ENCODE measurements at places on chromosomes 2 and 18.

- no peak for DNase-seq
Observed at GRCh38 chr18:46402945-46403344, 254.1 kb downstream of the LOXHD1 start.

GRCh38 chr18:55858661-55859515 lies 270.9 kb upstream of the TCF4 start:
- DNase-seq = no peak

DNA sequence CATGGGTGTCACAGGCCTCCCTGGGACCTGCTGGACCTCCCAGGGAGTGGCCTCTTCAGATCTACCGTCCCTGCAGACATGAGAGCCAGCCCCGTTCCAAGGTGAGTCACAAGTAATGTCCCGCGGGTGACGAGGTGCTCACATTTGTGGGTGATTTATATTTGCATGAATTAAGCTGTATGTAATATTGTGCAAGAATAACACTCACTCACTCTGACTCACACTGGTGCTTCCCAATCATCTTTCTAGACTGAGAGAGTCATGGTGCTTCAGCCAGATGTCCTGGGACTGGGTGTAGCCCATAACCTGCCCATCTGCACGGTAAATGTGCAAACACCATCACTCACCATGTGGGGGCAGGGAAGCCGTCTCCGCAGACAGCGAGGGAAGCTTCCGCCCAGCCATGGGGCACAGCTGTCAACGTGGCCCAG lies 347.5 kb upstream of the SALL3 start:
- DNase-seq = no peak

GRCh38 chr2:68692511-68692910 lies 42.1 kb upstream of the ARHGAP25 start:
- DNase-seq = no peak

- no peak for DNase-seq
Observed at GRCh38 chr18:2656981-2657512, 1.5 kb downstream of the SMCHD1 start.

- DNase-seq = no peak
Observed at GRCh38 chr2:125185691-125186270, 1160.7 kb downstream of the CNTNAP5 start.

- no peak for DNase-seq
Observed at GRCh38 chr2:134438371-134438770, 184.5 kb downstream of the MGAT5 start.

GRCh38 chr2:14358339-14358738 lies 274.2 kb upstream of the LRATD1 start:
- no peak for DNase-seq

DNA sequence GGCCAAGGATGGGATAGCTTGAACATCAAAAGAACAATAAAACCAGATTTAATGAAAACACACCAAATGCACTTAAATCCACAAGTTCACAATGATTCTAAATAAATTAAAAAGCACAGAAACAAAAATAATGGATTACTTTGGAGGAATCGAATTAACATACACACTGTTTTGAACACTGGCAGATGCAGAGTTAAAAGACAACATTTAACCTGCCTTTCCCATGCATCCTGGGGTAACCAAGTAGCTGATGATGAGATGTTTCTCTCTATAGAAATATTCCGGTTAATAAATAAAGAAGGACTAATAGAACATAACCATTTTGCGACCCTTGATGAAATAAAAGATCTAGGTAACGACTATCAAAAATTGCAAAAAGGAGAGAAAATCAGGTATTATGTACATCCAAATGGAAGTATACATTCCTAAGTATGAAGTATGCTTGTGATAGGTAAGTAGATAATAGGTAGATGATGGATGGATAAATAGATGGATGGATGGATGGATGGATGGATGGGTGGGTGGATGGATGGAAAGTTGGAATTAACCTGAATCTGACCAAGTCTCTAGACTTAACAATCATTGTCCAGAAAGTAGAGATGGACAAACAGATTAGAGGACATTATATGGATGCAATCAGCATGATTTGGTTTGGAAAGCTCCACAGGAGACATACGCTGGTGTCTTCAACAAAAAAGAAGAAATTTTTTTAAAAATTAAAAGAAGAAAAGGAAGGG lies 57.4 kb upstream of the MYCN start:
- no peak for DNase-seq

- DNase-seq = peak; percentile 26
Observed at GRCh38 chr2:113080134-113080533, 12.4 kb downstream of the IL1F10 start.

- no peak for DNase-seq
Observed at GRCh38 chr2:44801289-44801840, 140.1 kb upstream of the SIX3 start.

GRCh38 chr2:224843141-224843540 lies 127.0 kb upstream of the CCDC195 start:
- no peak for DNase-seq

DNA sequence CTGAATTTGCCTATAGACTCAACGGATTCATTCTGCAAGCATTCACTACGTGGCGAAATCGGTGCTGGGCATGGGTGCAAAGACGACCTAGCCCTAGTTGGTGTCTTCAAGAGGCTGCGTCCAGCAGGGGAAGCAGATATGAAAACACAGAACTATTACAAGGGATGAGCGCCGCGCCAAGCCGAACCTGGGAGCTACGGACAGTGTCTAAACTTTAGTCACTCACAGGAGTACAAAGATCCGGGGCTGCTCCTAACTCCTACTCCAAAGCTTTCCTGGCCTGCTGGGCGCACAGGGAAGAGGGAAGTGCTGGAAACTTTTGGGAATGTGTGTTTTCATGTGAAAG lies 732 bp upstream of the ANXA4 start:
- DNase-seq = peak; percentile 76

DNA sequence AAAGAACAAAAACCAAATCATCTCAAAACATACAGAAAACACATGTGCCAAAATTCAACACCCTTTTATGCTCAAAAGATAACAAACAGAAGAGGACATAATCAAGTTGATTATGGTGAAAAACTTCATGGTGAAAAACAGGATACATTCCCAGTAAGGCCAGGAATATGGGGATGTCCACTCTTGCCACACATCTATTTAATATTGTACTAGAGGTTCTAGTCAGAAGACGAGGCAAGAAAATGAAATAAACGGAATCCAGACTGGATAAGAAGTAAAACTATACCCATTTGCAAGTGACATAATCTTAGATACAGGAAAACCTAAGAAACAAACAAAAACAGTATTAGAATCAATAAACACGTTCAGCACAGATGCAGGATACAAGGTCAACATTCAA lies 40.8 kb downstream of the MAP3K2 start:
- DNase-seq = no peak

- DNase-seq = peak; percentile 87
Observed at GRCh38 chr2:8684878-8685696, 3.2 kb downstream of the ID2 start.

GRCh38 chr2:203650860-203651613 lies 55.4 kb upstream of the CD28 start:
- peak; percentile 48 for DNase-seq

- DNase-seq = no peak
Observed at GRCh38 chr18:59878644-59879043, 21.2 kb upstream of the PMAIP1 start.

DNA sequence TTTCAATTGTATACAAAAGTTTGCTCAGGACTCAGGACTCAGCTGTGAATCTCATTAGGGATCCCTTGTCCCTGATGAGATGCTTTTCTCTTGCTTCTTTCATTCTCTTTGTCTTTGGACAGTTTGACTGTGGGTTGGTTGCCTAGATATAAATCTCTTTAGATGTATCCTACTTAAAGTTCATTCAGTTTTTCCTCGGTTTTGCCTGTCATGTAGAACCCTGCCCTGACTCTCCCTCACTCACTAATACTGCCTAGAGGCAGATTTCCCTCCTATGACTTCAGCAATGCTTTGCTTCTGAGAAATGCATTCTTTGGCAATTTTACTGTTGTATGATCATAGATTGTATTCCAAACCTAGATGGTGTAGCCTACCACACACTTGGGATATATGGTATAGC lies 421.4 kb upstream of the TCF4 start:
- no peak for DNase-seq

GRCh38 chr2:200664770-200665494 lies 79.1 kb downstream of the AOX1 start:
- no peak for DNase-seq

DNA sequence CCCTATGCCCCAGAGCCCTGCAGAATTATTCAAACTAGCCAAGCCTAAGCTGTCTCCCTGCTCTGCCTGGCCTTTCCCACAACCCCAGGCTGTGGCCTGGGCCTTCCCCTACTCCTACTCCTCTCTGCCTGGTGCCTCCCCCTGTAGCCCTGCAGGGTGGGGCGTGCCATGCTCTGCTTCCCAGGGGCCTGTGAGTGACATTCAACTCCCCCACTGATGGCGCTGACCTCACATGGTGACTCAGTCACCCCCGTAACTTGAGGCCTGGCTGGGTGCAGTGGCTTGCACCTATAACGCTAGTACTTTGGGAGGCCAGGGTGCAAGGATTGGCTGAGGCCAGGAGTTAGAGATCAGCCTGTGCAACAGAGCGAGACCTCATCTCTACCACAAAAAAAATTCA lies 60.6 kb downstream of the KIF1A start:
- no peak for DNase-seq

GRCh38 chr2:51673628-51674027 lies 641.7 kb upstream of the NRXN1 start:
- DNase-seq = no peak

- no peak for DNase-seq
Observed at GRCh38 chr2:422676-423435, 135.0 kb upstream of the ALKAL2 start.

GRCh38 chr2:232276733-232277313 lies 101.7 kb upstream of the ALPP start:
- DNase-seq = no peak

GRCh38 chr2:65396348-65397026 lies 35.9 kb downstream of the SPRED2 start:
- peak; percentile 41 for DNase-seq

- no peak for DNase-seq
Observed at GRCh38 chr2:240731178-240731545, 39.5 kb downstream of the AQP12A start.

DNA sequence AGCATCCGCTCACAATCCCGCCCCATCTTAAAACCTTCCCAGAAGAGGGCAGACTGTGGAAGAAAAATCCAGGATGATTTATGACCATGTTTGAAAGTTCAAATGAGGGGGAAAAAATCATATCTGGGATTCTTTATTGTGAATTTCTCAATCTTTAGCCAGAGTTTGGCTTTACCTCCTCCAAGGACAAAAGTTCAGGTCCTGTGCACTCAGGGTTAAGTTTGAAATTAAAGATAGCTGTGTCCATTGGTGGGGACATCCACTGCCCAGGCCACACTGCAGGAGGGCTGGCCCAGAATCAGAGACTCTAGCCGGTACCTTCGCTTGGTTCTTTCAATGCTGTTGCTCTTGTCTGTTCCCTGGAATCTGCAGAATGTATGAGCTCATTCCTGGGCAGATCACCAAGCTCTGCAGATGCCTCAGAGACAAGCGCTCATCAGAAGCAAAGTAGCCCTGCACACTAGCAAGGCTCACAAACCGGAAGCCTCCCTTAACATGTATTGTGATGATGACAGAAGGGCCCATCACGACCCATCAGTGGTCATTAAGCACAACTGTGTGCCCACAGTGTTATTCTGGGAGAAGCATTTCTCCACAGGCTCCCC lies 375.3 kb upstream of the KLHL29 start:
- DNase-seq = peak; percentile 12

Measured in left colon (tissue), 2 donors.